ENCODE measurements at places on chromosomes 2 and 18. TPM values are rescaled to one million over a fixed set of nuclear protein-coding genes. Genes with fewer than 3 reads are reported as not detected.

Gene MARCHF7
- total RNA-seq: 108 TPM

DNA sequence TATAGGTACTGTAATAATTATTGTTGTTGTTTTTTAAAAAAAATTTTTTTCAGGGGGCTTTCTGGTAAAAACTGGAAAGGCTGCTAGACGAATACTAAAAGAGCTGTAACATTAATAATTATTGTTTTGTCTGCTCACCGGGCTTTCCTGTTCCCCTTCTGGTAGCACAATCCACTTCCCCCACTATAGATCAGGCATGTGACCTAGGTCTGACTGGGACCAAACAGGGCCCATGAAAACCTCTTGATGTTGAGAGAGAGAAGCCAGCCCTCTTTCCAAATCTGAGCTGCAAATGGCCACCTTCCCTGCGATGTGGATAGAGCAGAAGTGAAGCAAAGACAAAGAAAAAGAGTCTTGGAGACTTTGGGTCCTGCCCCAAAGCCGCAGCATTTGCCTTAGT is 23.4 kb downstream of the SH2D6 start:
- no peak for DNase-seq

- DNase-seq: no peak
Measured at GRCh38 chr2:230602562-230603230, 109.9 kb upstream of the CAB39 start.

GRCh38 chr18:58532298-58532697 is 96.6 kb downstream of the ALPK2 start:
- DNase-seq: no peak

- DNase-seq: no peak
Measured at GRCh38 chr2:196459539-196459938, 180.0 kb upstream of the CCDC150 start.

DNA sequence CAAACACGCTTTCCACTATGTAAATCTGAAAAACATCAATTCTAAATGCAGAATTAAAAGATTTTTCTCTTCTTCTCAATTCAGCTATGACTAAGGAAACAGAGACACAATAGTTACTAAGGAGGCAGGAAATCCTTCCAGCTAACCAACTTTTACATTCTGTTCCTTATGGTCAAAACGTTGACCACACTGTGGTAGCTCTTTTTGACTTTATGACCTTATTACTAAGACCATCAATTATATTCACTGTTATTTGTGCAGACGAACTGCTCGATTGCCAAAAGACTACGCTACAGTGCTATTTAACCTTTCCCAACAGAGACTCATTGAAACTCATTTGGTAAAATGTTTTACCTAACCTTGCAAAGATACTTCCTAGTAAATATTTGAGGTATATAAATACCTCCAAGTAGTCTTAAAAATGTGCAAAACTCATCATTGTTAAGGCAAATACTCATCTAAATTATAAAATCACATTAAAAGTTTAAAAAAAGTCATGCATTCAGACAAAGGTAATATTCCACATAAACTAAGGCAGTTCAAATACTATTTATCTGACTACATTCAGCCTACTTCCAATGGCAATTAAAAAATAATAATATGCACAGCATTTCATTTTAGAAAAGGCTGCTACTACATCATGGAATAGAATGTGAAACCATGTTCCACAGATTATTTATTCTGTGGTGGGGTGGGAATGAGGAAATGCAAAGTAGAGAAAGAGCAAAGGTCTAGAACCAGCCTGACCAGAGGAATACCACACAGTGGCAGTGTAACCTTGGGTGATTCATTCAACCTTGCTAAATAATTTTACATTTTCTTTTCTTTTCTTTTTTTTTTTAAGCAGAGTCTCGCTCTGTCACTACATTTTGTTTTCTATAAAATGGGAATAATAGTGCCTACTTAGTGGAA is 139.9 kb downstream of the THADA start:
- DNase-seq: no peak

DNA sequence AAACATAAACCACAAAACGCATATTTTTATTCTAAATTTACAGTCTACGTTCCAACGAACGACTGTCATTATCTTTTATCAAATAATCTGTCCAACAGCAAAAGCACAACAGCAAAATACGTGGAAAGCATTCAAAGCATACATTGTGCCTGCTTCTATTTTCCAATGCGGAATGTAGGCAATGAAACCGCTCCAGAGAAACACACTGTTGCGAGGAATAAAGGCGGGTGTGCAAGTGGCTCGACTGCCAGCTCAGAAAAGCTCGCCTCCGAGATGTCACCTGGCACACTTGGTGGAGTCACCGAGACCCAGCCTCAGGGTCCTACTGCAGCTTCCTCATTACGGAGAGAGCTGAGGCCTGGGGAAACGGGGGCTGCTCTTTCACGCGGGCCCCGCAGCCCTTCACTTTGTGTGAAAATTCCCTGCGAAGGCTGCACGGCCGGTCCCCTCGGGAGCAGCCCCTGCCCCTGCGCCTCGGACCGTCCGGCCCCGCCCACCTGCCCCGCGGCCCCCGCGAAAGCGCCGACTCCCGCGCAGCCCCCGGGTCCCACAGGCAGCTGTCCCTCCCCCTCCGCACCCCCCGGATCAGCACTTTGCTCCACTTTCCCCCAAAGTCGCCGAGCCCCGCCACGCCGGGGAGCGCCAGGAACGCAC is 752 bp downstream of the MGAT4A start:
- peak; percentile 62 for DNase-seq

DNA sequence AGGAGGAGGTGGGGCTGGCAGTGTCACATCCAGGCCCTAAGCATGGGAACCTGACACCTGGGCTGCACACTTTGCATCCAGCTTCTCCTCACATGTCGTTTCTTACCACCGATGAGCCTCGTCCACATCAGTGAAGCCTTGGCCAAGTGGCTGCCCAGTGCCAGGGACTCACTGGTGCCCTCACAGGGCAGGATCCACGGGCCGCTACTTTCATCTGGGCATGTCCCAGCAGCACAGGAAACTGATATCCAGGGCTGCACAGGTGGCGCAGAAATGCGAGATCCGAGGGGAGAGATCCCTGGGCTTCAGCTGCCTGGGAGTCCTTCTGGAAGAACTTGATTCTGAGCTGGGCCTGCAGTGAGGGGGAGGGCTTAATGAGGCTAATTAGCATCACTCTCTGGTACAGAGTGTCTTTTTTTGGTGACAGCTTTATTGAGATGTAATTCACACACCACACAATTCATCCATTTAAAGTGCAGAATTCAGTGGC is 291.6 kb upstream of the HDAC4 start:
- DNase-seq: no peak

DNA sequence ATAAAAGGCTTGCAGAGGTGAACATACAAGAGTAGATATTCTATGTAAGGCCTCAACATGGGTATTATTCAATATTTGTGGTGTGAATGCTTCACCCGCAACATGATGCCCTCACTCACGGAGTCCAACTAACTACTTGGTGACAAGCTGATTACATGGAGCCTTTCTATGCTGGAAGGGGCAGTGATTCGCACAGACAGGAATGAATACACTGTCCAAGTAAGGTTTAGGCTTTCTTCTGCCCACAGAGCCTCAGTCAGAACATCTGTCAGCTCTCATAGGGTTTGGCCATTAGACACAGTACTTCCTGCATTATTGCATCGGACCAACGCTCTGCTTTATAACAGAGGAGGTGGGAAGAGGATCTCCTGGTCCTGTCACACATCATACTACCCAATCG is 80.3 kb upstream of the SLC35G4 start:
- no peak for DNase-seq

- no peak for DNase-seq
Measured at GRCh38 chr2:62304429-62305417, 108.8 kb downstream of the B3GNT2 start.

All from H1 (cell line).